Globus pallidus (tissue), 1 donor: ENCODE measurements at places on chromosomes 5 and 9.

- no peak for DNase-seq
These were observed 49.6 kb downstream of the STRBP start for GRCh38 chr9:123218831-123219230.

- no peak for DNase-seq
These were observed 144.7 kb upstream of the LRRTM2 start for GRCh38 chr5:139019880-139020279.

DNA sequence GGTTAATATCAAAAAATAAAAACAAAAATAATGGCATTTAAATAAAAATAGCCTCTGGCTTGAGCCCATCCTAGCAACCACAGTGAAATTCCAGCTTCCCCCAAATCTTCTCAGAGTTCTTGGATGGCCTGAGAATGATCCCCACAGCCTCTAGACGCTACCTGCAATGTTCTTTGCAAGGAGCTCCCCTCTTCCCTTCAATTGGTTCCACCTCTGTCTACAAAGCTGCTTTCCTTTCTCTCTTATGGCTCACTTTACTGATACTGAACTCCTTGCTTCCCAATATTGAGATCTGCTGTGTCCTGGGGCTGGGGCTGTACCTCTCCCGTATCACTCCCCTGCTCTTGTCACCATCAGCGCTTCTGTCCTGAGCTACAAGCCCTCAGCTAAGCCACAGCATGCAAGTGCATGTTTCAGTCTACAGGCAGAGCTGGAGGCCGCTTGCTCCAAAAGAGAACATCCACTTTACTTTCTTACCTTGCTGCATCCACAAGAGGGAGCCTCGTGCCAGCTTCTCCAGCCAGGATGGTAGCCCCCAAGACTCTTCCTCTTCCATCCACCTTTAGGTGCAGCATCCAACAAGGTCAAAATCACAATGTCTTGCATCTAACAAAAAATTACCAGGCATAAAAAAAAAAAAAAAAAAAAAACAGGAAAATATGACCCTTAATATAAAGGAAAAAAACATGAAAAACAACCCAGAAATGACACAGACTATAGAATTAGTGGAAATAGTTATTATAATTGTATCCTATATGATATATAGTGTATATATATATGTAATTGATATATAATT, 57.4 kb upstream of the PRSS3 start:
- DNase-seq: no peak

- no peak for DNase-seq
These were observed 687.7 kb upstream of the ARRDC3 start for GRCh38 chr5:92070786-92071185.

- DNase-seq: no peak
These were observed 110.1 kb upstream of the PPP1R26 start for GRCh38 chr9:135369412-135369990.

- DNase-seq: no peak
These were observed 8.1 kb downstream of the HBEGF start for GRCh38 chr5:140338336-140338735.

DNA sequence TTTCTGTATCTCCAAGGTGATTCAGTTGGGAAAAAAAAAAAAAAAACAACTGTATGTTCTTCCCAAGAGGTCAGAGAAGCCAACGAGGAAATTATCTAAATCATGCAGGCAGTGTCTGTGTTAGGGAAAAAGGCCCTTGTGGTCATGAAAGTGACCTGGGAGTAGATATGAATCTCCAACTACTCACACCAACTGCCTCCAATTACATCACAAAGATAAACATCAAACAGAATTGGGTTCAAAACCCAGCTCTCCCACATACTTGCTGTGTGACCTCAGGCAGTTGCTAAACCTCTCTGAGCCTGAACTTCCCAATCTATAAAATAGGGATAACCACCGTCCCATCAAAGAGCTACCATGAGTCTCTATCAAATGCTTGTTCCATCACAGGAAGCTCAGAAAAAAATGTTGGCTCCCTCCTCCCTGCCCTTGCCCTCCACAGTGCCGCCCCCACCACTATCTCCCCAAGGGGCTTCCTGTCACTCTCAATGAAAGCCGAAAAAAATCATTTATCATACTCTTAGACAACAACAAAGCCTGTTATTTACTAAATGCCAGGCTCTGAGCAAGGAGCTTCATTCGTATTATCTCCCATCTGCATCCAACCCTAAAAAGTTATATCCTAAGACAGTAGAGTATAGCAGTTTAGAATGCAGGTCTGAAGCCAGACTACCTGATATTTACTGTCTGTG, 42.9 kb downstream of the CDK5RAP2 start:
- DNase-seq: no peak

- DNase-seq: no peak
These were observed at the start of the genes EIF4E1B and SNCB for GRCh38 chr5:176629853-176630680. Gene EIF4E1B, plus strand, starts transcription at chr5:176630675. Its CDS starts 12,113 bp downstream, at chr5:176642788. Gene SNCB, minus strand, starts transcription at chr5:176630534. Its CDS starts 880 bp downstream, at chr5:176629654.

DNA sequence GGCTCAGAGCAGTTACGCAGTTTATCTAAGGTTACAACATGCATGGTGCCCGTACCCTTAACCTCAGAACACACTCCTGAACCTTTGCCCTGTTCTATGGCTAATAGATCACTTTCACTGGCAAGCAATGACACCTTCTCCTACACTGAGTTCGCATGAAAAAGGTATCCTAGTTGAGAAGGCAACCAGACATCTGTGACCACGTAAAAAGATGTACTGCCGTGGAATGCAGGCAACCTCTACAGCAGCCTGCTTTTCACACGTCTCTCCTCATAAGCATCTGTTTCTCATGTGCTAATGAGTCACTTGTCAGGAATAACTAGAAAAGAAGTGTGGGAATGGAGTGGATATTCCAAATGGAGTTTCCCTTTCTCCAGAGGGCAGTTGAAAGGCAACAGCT, 71.4 kb downstream of the FBXO38 start:
- no peak for DNase-seq

DNA sequence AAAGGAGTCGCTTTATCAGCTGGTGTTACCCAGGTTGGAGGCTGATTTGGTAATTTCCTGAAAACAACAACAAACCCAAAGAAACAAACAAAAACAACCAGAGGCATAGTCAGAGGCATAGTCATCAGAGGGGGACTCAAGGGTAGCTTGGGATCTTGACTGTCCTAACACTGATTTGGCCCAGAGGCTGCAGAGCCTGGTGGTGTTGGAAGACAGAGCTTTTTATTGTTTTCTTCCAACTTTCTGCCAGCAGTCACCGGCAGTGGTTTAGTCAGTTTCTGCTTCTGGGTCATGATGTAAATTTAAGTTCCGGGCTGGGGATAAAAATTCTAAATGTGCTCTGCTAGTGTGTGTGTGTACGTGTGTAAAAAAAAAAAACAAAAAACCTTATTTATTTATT, 23.5 kb upstream of the NKX2-5 start:
- DNase-seq: no peak

- no peak for DNase-seq
These were observed 20.3 kb downstream of the MED27 start for GRCh38 chr9:132059361-132059760.

DNA sequence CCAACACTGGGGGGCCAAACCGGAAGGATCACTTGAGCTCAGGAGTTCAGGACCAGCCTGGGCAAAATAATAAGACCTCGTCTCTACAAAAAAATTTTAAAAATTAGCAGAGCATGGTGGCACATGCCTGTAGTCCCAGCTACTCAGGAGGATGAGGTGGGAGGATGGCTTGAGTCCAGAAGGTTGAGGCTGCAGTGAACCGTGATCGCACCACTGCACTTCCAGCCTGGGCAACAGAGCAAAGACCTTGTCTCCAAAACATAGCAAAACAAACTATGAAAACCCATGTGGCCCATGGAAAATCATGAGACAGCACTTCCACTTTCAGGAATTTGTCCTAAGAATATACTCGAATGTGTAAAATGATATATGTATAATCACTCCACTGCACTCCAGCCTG, 6.1 kb downstream of the SETX start:
- DNase-seq: no peak

GRCh38 chr5:126971455-126972031, 58.8 kb downstream of the MARCHF3 start:
- DNase-seq: no peak

GRCh38 chr9:136140966-136141365, 22.3 kb upstream of the TMEM250 start:
- no peak for DNase-seq

- no peak for DNase-seq
These were observed 6.1 kb downstream of the BASP1 start for GRCh38 chr5:17223367-17224185.

DNA sequence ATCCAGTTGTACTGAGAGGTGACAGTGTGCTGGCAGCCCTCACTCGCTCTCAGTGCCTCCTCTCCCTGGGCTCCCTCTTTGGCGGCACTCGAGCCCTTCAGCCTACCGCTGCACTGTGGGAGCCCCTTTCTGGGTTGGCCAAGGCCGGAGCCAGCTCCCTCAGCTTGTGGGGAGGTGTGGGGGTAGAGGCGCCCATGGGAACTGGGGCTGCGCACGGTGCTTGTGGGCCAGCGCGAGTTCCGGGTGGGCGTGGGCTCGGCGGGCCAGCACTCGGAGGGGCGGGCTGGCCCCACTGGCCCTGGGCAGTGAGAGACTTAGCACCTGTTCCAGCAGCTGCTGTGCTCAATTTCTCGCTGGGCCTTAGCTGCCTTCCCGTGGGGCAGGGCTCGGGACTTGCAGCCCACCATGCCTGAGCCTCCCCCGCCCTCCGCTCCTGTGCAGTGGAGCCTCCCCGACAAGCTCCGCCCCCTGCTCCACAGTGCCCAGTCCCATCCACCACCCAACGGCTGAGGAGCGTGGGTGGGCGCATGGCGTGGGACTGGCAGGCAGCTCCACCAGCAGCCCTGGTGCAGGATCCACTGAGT, 342.2 kb upstream of the ZNF608 start:
- no peak for DNase-seq

- DNase-seq: no peak
These were observed 16.9 kb downstream of the SLC25A48 start for GRCh38 chr5:135851186-135851914.

GRCh38 chr5:14705556-14705955, 41.0 kb downstream of the OTULIN start:
- DNase-seq: no peak

GRCh38 chr5:154756868-154757813, 2.0 kb downstream of the LARP1 start:
- DNase-seq: peak; percentile 75

DNA sequence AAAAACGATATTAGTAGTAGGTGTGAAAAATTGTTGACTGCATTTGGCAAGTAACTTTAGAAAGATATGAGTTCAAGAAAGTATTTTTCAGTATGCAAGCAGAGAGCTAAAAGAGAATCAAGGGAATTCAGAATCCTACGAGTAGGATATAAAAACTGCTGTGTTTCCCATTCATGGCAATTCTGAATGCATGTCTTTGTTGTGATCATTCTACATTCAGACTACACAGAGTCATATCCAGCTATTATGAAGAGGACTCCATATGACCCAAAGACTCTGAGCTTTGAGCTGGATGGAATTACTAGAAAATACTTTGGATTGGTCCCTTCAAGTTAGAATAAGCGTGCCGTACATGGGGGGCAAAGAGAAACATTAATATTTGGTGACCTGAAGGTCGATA, 12.0 kb downstream of the IFNE start:
- peak; percentile 58 for DNase-seq

- DNase-seq: no peak
These were observed 2.7 kb upstream of the CNTFR start for GRCh38 chr9:34591917-34592866.

DNA sequence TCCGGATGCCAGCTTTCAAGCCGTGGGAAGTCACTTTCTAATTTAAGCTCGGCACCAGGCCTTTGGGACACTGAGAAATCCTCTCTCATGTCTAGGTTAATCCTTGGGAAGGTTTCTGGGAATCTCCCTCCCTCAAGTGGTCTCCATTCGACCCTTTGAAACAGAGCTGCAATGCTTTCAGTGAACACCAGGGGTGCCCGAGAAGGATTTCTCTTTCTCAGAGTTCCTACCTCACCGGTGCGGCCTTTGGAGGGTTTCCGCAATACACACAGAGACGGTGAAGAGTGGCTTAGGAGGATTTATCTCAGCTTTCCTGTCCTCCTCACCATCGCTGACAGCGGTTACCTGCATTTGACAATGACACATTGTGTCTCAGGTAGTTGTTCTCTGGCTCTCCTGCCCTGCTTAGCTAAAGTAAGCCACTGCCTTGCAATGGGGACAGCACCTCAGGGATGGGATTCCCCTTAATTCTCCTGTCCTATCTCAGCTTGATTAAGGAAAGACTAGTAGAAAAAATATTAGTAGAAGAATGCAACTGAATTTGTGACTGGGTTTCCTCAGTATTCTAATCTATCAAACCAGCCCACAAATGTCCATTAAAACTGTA, 180.6 kb downstream of the GABRG2 start:
- no peak for DNase-seq

- no peak for DNase-seq
These were observed 48.1 kb downstream of the FOCAD start for GRCh38 chr9:20732118-20732517.

GRCh38 chr9:137206602-137207001, 1.1 kb downstream of the NDOR1 start:
- DNase-seq: no peak

DNA sequence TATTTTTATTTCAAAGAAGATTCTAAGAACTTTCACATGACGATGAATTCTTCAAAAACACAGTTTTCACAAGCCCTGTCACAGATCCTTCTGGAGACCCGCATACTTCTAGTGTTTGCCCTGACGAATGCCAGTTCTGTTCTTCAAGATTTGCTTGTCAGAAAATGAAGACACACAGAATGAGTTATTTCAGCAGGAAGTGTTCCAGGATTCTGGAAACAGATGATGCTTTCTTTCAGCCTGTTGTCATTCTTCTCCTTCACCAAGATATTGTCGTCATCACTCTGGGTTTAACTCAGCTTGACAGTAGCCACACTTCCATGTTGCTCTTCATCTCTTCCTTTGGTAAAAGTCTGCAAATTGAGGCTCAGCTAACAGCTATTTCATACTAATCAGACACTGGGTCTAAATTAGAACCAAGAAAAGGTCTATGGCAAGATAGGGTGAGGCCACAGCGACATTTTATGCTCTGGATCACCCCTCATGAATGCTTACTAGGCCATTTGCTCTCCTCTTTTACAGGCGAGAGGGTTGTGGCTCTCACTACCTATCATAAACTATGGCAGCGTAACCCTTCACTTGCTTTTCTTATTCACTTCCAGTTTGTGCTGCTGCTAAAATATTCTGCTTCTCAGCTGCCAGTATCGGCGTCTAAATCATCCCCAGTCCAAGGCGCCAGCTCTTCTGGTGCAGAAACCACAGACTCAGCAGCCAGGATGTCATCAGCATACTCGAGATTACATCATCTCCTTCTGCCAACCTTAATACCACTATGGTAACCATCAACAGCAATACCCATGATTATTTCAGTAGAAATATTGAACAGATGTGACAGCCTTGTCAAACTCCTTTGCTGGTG, 159.6 kb upstream of the TBCA start:
- no peak for DNase-seq

GRCh38 chr9:121700832-121701419, 49.5 kb downstream of the DAB2IP start:
- no peak for DNase-seq

GRCh38 chr5:150999704-151000442, 20.5 kb upstream of the GPX3 start:
- DNase-seq: no peak

GRCh38 chr5:179819296-179820126, 1.2 kb upstream of the SQSTM1 start:
- peak; percentile 75 for DNase-seq

- DNase-seq: no peak
These were observed 8.6 kb upstream of the COL15A1 start for GRCh38 chr9:98935071-98935505.
